Gastroesophageal sphincter (tissue), 4 donors: ENCODE measurements at places on chromosomes 11 and 22.

GRCh38 chr11:72735495-72736027 is 16.6 kb downstream of the ARAP1 start:
- peak; percentile 56 for ATAC-seq

- ATAC-seq = no peak
Observed at GRCh38 chr22:38941488-38941987, 15.9 kb upstream of the APOBEC3A start.

DNA sequence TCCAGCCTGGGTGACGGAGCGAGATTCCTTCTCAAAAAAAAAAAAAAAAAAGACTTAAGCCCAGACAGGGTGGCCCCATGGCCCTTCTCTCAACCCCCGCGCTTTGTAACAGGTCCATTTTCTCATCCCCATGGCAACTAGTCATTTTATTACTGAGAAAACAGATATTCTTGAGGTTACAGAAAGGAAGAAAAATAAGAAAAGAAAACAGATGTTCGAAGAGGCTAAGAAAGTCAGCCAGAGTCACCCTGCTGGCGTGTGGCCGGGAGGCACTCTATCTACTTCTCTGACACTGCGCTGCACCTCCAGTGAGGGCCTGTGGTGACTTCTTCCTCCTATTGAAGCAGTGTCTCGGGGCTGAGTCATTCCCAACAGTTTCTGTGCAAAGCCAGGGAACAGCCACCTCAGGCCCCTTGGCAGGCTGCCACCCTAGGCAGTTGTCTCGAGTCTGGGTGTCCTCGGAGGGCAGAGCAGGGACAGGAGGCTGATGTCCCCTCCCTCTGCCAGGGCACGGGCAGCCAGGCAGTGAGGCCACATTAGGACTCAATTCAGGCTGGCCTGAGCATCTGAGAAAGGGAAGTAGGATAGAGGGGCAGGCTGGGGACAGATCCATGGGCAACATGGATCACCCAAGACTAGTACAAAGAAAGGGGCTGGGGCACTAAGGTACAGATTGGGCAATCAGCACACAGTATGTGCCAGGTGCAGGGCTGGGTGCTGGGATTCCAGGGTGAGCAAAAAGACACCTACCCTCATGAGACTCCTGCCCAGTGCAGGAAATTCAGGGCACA is 16.4 kb upstream of the SYVN1 start:
- ATAC-seq = peak; percentile 84

- no peak for ATAC-seq
Observed at GRCh38 chr11:27968461-27968860, 139.5 kb downstream of the KIF18A start.

DNA sequence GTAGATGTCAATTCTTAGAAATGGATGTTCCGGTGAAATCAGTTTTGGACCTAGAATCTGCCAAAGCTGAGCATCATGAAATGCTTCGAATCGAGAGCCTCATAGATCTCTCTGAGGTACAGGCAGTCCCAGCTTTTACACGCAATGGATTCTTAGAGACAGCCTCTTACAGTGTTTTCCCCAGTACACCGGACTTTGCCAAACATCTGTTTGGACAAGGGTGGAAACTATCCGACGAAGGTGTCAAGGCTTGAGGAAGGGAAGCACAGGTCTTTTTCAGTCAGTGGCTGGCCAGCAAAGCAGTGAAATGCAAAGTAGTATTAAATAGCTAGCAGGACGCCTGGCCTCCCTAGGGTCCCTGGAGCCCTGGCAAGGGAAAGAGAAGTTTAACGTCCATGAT is 4.9 kb downstream of the GRK3 start:
- no peak for ATAC-seq

DNA sequence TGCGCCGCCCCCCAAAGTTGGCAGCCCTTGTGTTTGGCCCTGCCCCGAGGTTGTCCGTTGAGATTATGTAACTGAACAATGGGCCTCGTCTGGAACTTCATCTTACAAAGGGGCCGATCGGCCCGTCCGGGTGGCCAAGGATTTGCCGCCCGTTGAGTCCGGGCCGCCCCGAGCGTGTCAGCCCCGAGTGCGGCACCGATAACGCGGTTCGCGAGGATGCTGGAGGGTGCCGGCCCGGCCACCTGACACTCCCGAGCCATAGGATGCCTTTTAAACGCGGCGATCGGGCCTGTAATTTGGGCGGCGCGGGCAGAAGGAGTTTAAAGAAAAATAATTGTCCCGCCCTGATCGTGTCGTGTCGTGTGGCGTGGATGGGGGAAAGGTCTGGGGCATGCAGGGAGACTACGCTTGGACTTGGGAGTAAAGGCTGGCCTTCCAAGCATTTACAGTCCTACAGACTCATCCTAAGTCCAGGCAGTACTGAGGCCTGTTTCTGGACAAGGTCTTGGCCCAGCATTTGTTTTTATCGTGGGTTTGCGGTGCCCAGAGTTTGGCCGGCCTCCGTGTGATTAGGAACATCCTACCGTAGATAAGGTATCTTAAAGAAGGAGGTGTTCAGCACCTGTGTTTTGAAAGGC is 1.3 kb downstream of the WEE1 start:
- ATAC-seq = no peak
